Stimulated activated CD8-positive, alpha-beta memory T cell treated with anti-CD3 and anti-CD28 coated beads, Interleukin-4, amount 100 ng/mL, for 1 hour (primary cell): ENCODE measurements at places on chromosomes 2 and 18.

- no peak for DNase-seq
These were observed 49.4 kb upstream of the MCFD2 start for GRCh38 chr2:46964835-46965560.

DNA sequence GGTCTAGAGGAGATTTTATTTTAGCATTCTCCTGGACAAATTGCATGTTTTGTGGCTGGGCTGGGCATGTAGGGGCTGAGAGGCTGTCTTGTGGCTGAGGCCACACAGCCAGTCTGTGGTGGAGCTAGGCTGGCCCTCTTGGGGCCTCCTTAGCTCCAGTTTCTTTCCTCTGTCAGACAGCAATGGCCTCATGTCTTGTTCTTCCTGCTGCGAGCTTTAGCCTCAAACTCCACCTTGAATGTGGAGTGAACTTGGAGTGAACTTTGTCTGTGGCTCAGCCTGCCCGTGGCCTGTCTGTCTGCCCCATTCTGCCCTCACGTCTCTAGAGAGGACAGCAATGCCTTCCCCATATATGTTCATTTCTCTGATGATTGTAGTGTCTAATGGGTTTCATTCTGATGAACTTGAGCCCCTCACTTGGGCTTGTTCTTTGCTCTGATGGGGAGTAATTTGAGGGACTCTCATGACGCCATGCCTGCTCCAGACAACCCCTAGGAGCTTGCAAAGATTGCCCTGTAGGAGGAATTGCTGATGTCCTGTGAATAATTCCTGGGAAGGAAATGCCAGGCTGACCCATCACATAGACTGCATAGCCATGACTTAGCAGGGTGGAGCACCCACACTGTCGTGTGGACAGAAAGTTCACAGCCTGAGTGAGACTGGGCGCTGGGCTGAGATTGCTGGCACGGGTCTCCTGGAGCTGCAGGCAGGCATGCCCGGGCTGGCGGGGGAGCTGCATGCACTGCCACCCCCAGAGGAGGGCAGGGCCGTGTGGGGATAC is 42.6 kb downstream of the ASAP2 start:
- no peak for DNase-seq

DNA sequence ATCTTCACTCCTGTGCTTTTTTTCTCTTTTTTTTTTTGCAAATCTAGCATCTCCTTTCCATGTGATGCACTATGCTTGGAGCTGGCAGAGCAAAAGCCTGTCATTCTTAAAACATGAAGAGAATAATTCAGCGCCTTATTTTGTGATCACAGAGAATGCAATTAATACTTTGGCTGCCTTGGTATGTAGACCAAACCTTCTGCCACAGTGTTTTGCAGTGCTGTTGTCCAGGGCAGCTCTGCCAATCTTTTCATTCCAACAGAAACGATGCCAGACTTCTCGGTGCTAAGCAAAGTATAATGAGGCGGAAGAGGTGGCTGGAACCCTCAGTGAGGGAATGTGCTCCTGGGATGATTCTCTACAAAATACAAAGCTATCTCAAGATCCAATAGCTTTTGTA is 25.6 kb downstream of the BCL2 start:
- DNase-seq, result no peak

DNA sequence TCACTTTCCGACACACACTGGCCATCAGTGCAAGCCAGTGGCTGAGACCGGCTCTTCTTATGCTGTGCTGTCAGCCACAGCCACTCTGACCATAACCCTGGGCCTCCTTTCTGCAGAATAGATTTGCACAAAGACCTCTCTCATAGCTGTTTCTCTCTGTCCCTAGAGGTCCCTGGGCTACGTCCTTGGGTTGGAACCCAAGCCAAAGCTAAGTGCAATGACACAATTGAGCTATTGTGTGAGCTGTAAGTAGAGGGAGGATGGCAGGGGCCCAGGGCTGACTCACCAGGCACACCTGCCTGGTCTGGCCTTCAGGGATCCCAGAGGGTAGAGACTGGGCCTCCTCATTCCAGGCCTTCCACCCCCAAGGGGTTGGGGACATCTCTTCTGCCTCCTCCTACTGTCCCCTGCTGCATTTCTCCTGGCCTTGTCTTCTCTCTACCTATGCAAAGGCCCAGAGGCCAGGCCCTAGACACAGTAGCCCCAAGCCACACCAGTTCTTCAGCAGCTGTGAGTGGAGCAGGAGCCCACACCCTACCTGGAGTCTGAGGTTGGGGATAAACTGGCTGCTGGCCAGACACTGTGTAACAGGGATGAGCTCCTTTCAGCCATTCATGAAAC is 174.6 kb downstream of the NCK2 start:
- no peak for DNase-seq

DNA sequence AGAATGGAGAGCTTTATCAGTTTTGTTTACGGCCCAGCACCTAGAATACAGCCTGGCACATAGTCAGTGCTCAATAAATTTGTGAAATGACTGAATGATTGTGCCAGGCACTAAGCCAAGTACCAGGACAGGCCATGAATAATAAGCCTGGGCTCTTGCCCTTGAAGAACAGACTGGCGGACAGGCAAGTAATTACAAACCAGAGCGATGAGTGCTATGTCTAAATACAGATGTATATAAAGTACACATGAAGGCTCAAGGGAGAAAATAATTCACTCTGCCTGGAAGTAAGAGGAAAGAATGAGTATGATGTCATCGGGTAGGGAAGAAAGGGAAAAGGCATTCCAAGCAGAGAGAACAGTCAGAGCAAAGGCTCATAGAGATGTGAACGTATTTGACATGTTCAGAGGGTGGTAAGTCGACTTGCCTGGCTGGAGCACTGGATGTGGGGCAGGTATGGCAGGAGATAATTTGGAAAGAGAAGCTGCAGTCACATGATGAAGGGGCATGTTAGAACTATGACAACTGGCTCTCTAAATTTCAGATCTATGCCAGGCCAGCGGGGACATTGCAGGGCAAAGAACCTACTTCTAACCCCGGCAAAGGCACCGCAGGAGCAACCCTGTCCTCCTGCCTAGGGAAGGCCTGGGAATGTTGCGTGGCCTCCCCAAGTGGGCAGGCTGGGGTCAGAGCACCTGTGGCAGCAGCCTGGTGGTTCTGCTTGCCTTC is 119.1 kb upstream of the STPG4 start:
- DNase-seq, result no peak

DNA sequence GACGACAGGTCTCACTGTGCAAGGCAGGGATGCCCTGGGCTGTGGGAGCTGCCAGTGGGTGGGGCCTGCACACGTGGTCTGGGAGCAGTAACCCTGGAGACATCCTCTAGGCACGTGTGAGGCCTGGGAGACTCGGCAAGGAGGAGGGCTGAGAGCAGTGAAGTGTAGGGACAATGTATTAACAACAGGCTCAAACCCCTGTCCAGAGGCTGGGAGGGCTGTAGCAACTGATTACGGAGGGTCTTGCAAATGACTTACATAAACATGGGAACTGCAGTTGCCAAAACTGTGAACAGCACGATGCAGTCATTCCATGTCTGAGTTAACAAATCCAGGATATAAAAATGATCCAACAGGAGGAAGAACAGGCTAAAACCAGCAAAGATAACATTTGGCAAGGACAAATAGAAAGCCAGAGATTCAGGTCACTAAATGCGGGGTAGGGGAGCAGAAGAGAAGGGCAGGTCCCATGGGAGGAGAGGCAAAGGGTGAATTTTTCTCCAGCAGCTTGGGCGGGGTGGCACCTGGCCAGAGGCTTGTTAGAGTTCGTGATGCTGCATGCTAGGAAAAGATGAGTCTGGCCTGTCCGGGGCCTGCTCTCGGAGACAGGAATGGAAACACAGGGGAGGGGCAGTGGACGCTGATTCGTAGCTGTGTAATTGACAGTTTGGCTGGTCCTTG is 44.9 kb downstream of the CYP27C1 start:
- no peak for DNase-seq

GRCh38 chr2:83602753-83603152 is 856.3 kb downstream of the SUCLG1 start:
- DNase-seq, result no peak

DNA sequence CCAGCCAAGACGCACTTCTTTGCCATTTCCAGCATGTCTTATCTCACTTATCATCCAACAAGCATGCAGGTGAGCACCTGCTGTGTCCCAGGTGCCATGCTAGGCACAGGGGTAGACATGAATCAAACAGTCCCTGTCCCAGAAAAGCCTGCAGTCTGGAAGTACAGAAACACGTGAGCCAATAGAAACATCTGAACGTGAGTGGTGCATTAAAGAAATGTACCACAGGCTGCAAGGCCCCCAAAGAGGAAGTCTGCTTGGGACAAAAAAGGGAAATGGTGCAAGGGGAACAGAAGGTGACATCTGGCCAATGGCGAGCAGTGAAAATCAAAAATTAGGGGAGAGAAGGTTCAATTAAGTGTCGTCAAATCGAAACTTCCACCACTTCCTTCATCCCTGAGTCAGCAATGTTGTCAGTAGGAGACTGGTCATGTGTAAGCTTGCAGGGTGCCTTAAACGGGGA is 17.6 kb upstream of the TMEM247 start:
- no peak for DNase-seq

DNA sequence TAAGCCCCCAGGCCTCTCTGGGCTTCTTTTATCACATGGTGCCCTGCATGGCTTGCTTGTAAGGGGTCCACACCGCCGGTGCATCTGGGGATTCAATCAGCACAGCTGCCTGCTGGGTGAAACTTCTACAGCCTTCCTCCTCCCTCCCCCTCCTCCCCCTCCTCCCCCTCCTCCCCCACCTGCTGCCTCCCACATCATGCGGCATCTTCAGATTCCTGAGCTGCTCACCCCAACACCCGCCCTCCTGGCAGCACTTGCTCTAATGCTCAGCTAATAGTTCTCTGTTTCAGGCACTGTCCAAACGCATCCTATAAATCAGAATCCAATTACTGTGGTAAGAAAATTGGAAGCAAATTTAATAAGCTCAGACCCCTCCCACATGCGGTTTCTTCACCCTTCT is 150.7 kb downstream of the GALNT14 start:
- DNase-seq, result no peak

GRCh38 chr2:78029392-78029995 is 507.3 kb upstream of the LRRTM4 start:
- DNase-seq, result no peak

GRCh38 chr2:168190590-168191336 is 56.6 kb downstream of the STK39 start:
- DNase-seq, result no peak

DNA sequence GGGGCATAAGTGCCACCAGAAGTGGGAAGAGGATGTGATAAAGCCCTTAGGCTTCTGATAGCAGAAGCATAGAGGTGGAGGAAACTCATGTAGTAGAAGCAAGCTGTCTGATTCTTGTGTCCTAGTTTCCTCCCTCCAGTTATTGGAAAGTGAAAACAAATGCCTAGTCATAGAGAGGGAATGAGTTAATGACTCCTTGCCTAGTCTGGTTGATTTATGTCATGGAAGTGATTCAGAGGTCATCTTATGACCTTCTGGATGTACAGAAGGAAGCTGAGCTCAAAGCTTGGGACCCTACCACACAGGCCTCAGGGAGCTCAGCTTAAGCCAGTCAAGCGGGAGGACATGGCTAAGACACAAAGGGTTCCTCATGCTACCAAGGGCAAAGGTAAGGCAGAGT is 232.2 kb downstream of the THSD7B start:
- no peak for DNase-seq
